ENCODE measurements at places on chromosomes 7 and 10.

DNA sequence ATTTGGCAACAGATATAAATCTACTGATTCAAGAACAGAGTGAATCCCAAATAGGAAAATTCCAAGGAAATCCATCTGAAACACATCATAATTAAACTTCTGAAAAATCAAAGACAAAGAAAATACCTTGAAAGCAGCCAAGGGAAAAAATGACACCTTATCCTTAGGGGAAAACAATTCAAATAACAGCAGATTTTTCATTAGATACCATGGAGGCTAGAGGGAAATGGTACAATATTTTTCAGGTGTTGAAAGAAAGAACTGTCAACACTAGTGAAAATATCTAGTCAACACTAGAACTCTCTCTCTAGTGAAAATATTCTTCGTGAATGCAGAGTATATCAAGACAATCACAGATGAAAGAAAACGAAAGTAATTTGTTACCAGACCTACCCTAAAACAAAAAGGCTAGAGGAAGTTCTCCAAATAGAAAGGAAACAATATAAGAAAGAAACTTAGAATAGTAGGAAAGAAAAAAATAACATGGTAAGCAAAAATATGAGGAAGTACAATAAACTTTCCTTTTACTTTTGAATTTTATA is 5.7 kb upstream of the FAM241B start:
- no peak for DNase-seq

DNA sequence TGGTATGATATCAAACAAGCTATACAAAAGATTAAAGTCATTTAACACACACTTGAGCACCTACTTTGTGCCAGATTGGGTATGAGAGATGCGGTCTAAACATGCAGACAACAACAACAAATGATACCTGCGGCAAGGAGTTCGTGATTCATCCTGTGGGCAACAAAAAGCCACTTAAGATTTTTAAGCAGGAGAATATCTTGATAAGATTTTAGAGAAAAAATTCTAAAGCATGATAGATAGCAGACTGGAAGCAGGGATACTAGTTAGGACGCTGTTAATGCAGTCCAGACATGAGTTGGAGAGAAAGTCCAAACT is 1.6 kb upstream of the KBTBD2 start:
- no peak for DNase-seq

- no peak for DNase-seq
These were observed 236.2 kb downstream of the DNAJB9 start for GRCh38 chr7:108805808-108806397.

- no peak for DNase-seq
These were observed 76.9 kb downstream of the PRKCQ start for GRCh38 chr10:6503171-6503570.

- no peak for DNase-seq
These were observed 72.2 kb downstream of the DAGLB start for GRCh38 chr7:6375348-6376101.

- no peak for DNase-seq
These were observed 267.7 kb downstream of the MAD1L1 start for GRCh38 chr7:1964913-1965578.

GRCh38 chr7:1954366-1955004 is 278.3 kb downstream of the MAD1L1 start:
- DNase-seq: no peak

DNA sequence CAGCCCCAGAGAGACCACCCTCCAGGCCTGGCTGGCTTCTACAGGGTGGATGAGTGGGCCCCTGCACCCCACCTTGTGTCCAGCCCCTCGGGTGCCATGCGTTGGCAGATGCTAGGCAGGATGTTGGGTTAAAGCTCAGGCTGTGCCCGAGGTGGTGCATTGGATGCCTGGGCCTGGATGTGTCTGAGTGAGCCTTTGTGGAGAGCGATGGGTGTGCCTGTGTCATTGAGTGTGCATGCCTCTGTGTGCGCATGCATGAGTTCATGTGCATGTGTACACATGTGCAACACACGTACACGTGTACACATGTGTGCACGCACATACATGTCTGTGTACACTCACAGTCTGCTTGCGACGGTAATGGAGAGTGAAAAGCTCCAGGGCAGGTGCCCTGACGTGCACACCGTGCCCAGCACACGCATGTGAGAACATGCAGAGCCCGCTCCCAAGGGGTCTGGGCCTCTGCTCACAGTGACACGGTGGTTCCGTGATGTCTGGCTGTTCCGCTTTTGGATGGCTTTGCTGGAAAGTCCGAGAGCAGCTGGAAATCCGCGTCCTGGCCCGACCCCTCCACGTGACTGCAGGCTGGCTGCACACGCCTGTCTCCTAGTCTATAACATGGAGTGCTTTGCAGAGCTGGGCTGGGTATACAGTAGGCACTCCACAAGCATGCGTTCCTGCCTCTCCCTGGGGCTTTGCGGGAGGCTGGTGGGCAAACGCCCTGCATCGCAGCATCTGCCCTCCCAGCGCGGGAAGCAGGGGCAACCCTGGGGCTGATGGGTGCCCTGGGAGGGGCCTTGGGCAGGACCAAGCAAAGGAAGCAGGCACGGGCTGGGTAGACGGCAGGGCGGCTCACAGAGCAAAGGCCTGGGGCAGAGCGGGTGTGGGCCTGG is 36.9 kb downstream of the ELFN1 start:
- DNase-seq: no peak

DNA sequence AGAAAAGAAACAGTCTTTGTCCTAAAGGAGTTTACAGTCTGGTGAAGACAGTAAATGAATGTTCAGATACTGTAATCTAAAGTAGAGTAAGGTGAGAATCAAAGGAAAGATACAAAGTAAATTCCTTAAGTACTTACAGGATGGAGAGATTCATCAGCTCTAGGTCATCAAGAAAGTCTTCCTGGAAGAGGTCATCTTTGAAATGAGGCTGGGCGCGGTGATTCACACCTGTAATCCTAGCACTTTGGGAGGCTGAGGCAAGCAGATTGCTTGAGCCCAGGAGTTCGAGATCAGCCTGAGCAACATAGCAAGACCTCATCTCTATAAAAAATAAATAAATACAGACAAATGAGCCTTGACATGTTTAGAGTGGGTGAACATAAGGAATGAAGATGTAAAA is 18.3 kb downstream of the FHIP2A start:
- DNase-seq: no peak

GRCh38 chr7:127214956-127215718 is 37.6 kb downstream of the GRM8 start:
- DNase-seq: no peak

GRCh38 chr10:22308390-22308789 is 7.8 kb upstream of the COMMD3 start:
- no peak for DNase-seq

DNA sequence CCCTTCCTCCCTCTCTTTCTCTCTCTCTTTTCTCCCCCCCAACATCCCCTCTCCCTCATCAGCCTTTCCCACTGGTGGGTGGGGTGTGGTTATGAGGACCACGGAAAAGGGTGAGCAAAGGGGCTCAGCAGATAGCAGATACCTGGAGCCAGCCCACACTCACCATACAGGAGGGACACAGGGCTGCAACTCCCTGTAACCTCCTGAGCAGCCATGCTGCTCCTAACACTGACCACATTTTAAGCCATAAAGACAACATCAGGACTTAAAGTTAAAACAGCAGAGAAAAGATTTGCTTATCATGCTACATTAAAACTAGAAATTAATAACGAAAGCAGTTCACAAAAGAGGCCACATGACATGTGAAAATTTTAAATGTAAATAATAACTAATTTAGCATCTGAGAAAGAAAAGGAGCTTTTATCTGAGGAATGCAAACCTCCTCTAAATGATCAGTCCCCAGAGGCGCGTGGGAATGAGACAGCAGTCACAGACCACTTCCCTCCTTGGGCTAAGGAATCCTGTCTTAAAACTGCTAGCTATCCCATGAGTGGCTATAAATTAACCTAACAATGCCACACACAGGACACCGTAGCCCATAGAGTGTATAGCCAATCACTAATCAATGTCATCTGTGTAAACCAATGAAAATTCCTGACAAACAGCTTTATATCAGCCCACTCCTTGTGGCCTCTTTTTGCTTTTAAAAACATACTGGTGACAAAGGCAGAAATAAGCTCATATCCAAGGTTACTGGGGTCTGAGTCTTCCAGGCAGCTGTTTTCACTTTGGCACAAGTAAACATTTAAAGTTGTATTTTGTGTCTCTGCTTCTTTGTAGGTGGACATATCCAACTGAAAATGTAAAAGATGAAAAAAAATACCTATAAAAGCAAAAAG is 33.3 kb downstream of the PKD1L1 start:
- no peak for DNase-seq

DNA sequence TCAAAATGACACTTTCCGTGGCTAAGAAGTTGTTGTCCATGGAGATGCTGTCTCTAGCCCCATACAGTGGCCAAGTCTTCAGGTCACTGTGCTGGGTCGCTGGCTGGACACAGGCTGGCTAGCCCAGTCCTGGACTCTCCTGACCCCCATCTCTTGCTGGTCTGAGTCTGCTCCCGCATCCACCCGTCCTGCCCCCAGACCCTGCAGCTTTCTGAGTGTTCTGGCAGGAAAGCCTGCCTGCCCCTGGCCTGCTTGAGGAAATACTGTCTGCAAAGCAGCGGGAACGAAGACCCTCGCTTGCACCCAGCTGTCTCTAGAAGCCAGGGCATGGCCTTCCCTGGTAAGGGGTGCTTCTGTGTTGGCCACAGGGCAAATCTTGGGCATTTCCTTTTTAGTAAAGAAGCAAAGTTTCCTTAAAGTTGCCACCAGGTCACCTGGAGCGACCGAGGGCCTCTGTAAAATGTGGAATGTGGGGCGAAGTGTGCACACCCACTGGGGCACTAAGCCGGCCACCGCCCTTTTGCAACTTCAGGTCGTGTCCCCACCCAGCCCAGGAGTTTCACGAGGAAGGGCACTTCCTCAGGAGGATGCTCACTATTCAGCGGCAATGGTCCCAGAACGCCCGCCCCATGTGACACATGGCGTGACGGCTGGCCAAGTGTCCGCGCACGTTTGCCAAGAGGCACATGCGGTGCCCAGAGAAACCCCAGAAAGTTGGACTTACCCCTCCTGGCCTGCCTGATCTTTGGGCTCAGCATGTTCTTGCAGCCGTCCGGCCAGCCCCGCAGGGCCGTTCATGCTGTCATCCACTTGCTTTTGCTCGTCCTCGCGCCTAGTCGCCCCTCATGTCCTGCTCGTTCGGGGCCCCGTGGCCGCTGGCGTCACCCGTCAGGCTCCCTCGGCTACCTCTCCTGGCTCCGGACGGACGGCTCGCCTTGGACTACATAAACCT is 558 bp downstream of the ARHGAP22 start:
- no peak for DNase-seq

DNA sequence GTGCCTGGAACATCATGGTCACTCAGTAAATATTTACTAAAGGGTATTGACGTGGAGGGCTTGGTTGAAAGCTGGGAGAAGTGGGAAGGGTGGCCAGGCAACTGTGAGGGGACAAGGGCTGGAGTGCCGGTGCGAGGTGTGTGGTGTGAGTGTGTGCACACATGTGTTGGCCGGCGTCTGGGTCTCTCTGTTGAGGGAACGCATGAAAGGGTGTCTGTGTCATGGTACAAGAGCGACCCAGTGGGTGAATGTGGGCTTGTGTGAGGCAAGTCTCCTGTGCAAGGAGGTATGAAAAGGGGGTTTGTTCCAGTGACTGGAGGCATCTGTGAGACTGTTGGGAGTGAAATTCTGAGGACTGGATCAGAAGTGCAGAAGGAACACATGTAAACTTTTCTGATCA is 29.4 kb upstream of the UCMA start:
- no peak for DNase-seq

- DNase-seq: no peak
These were observed 319.5 kb downstream of the DNAJB6 start for GRCh38 chr7:157656195-157656769.

- DNase-seq: no peak
These were observed 5.8 kb downstream of the FZD9 start for GRCh38 chr7:73439410-73439704.

DNA sequence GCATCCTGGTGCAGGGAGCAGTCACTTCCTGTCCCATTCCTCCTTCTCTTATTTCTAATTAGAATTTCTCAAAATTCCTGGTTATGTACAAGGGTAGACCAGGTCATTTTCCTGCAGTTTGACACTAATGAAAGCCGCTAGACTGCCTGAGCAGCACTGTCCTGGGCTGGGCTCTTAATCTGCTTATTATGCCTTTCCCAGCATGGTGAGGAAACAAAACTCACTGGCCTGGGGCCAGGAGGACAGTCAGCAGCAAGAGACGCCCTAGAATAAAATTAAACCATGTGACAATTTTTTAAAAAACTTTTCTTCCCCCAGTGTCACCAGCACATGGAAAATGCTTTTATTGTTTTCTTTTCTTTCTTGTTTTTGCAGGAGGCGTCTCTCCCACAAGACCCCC is 647.5 kb downstream of the TYW1 start:
- DNase-seq: no peak

DNA sequence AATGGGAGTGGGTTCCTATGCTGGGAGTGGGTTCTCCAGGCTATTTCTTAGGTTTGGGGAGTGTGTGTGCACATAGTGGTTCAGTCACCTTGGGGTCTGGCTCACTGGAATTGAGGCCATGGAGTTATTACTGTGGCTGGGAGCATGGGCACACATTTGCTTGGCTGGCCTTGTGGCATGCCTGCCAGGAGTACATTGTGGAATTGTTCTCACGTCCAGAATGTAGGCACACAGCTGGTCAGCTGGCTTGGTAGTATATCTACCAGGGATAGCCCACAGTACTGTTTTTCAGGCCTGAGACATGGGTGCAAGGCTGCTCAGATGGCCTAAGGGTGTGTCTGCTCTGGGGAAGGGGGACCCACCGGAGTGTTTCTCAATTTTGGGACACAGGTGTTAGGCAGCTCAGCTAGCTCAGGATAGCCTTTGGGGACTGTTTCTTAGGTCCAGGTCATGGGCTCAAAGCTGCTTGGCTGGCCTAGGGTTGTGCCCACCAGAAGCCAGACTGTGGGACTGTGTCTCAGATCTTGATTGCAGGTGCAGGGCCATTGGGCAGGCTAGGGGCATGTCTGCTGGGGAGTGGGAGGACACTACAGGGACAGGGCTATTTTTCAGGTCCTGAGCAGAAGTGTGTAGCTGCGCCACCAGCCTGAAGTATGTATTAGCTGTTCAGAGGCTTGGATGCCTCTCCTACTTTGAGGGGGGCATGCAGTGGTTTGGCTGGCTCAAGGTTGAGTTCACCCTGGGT is 50.6 kb downstream of the TMEM168 start:
- DNase-seq: no peak

GRCh38 chr10:75649466-75649865 is 218.0 kb downstream of the LRMDA start:
- DNase-seq: no peak

- no peak for DNase-seq
These were observed 351.0 kb upstream of the POM121L12 start for GRCh38 chr7:52684388-52684787.

DNA sequence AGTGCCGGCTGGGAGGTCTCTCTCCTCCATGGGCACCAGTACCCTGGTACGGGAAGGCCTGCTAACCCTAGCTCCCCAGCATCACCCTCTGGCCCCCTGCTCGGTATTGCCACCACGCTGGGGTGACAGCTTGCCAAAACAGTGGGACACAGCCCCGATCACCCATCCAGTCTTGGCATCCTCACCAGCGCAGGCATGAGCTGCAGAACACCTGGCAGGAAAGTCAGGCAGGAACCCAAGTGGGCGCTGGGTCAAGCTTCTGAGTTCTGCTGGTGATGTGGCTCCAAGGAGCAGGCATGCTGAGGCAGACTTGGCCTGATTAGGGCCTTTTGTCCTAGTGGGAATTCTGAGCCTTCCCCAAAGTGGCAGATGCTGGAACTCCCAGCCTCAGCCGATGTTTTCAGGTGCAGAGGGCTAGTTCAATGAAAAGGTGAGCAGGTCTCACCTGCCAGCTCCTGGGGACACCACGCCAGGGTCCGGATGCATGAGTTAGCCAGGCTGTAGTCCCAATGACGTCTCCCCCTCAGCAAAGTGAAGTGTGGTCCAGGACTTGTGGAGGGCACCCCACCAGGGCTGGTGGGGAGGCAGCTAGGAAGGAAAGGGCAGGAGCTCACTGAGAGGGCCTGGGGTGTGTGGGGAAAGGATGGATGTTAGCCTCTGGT is 8.5 kb upstream of the ZNF22 start:
- DNase-seq: no peak
